ENCODE measurements at places on chromosomes 12 and 14.

- DNase-seq = no peak
These were observed 16.6 kb upstream of the TEX22 start for GRCh38 chr14:105381446-105382342.

DNA sequence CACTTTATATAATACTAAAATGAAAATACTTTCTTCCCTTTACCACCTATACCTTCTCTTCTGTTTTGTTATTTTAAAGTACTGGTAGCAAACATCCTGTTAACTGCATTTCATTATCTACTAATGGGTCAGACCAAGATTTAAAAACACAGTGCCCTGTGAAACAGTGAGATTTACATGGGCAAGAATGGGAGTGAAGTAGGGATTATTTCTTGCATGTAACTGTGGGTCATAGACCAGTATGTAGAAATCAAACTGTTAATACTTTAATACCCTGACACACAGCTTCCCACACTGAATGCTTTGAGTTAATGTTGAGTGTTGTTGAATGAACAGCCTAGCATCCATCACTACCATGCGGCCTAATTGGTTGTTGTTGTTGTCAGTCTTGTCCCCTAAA lies 61.6 kb downstream of the PLEKHA5 start:
- DNase-seq = no peak

DNA sequence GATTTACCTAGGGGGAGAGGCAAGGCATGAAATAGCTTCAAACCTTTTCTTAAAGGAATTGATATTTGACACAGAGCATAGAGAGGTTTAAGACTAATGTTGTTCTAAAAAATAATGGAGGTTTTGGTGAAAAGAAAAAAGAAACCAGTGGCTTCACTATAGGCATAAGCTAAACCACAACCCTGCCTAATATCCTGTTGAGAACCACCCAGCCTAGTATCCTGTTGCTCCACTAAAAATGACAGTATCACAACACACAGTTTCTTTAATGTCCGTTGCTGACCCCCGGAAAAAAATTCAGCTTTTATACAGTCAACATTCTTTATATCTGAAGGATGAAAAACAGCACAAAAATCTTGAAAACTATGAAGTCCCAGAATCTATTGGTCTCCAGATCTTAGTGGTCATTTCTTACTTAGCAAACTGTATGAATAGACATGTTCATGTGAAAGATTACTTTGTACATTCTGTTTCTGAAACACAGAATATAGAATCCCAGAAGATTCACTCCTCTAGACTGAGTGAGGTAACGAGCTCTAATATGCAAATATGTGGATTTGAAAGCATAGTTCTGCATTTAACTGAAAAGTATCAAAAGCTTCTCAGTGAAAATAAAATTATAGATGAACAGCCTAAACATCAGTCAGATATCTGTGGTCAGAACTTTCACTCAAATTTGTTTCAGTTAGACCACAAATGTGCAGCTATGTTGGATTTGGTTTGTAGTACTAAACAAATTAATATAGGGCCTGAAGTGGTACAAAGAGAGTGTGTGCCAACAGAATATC lies 40.5 kb downstream of the GALC start:
- DNase-seq = no peak

- DNase-seq = no peak
These were observed 4.0 kb downstream of the MYL2 start for GRCh38 chr12:110916295-110916875.

DNA sequence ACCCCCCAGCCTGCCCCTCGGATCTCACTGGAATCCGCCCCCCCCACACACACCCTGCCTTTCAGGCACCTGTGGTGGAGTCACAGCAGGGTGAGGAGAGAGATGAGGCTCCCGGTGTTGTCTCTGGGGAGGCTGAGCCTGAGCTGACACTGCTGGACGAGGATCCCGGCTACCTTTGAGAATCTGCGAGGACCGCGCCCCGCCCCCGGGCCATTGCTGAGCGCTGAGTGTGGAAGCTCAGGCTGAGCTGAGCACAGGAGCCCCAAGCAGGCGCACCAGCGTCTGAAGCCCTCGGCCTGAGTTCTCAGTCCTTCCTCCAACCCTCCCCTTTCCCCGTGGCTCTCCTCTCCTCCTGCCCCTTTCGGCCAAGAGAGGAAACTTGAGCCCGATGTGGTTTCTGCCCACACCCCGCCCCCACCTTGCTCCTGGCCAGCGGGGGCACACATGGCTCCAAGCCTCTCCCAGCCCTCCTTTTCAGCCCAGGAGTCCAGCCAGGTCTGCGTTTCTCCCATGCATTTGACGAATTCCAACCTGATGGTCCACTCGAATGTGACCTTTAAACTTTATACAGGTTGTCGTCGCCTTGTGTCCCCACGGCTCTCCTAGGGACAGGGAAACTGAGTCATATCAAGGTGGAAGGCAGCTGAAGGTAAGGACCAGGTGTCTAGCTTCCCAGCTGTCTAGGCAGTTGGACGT lies at the start of gene NFE2:
NFE2 (minus strand) TSS at position 284 of the 696 bp plus-strand sequence. CDS start 5,767 bp downstream, outside the sequence.
- no peak for DNase-seq

- no peak for DNase-seq
These were observed 216.5 kb downstream of the C12orf50 start for GRCh38 chr12:87812681-87813080.

DNA sequence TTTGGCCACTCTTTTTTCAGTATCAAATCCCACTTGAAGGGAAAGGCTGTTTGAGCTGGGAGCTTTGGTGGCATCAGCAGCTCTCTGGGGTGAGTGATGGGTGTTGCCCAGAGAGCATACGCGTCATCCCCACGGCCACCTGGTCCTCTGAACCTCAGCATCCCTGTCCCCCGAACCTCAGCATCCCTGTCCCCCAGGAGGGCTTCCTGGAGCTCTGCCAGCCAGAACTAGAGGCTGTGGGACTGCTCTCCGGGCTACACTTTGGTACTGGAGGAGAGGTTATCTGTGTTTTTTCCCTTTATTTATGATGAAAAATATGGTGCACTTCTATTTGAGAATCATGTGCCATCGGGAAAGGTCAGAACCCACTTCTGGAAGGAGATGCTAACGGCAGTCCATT lies 131.5 kb upstream of the RTL1 start:
- DNase-seq = no peak

DNA sequence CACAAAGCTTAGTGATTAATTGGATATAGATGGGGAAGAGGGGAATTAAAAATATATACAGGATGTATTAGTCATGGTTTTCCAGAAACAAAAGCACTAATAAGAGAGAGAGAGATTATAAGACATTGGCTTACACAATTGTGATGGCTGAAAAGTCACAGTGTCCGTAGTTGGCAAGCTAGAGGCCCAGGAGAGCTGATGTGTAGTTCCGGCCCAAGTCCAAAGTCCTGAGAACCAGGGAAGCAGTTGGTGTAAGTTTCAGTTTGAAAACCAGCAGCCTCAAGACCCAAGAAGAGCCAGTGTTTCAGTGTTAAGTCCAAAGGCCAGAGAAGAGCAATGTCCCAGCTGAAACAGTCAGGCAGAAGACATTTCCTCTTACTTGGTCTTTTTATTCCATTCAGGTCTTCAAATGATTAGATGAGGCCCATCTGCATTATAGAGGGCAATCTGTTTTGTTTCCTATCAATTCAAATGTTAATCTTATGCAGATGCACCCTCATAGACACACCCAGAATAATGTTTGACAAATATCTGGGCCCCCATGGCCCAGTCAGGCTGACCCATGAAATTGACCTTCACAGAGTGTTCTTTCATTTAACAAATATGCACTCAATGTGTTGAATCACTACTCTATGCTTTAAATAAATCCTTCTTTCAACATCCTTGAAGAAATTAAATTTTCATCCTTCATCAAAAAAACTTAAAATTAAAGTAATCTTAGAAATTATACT lies 67.2 kb upstream of the DIO2 start:
- no peak for DNase-seq

DNA sequence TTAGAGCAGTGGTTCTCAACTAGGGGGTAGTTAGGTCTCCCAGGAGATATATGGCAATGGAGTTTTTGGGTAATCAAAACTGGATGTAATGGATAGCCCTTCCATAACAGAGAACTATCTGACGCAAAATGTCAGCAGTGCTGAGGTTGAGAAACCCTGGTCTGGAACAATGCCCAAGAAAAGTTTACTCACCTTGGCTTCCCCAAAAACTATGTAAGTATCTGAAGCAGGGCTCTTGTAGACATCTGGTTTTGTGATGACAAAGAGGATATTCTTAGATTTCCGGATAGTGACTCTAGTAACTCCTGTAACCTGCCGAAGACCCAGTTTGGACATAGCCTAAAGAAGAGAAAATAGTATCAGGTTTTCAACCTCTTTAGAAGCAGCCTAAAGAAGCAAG lies 11.8 kb downstream of the NACA start:
- no peak for DNase-seq

DNA sequence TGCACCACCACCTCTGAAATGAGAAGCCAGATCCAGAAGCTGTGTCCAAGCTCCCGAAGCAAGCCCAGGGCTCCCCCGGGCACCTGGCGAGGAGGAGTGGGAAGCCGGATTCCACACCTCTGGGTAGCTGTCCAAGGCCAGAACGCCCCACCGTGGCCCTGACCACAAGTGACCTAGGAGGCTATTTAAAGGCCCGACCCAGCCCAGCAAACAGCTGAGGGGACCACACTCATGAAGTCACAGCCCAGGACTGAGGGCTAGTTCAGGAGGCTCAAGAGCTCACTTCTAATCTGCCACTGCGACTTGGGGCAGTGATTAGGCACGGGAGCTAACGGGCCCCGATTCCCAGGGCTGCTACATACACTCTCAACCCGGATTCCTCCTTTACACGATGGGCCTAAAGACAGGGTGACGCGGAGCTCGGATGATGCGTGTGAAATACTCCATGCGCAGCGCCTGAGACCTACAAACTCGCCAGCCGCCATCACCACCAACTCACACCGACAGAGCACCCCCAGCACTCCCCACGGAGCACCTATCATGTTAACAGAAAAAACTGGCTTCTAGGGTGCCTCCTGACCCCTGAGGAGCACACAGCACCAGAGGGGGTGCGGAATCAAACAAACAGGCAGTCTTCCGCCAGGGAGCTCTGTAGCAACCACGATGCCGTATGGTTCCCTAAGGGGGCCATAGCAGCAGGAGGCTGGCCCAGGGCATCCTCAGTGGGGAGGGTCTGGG lies 84.0 kb upstream of the GPR68 start:
- no peak for DNase-seq

DNA sequence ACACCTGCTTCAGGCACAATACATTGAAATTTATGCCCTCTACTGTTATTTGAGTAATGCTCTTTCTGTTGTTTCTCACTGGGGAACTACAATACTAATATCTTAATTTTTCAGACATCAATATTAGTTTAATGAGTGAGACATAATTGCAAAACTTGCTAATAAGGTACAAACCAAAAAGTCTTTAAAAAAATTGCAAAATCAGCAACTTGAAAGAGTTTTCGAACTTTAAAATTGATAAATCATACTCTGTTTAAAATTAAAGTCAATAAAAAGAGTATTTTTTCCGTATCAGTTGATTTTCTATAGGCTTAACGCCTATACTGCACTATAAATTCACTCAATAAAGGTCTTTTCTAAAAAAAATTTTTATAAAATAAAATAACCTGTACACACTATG lies 1735.9 kb upstream of the SEL1L start:
- DNase-seq = no peak

DNA sequence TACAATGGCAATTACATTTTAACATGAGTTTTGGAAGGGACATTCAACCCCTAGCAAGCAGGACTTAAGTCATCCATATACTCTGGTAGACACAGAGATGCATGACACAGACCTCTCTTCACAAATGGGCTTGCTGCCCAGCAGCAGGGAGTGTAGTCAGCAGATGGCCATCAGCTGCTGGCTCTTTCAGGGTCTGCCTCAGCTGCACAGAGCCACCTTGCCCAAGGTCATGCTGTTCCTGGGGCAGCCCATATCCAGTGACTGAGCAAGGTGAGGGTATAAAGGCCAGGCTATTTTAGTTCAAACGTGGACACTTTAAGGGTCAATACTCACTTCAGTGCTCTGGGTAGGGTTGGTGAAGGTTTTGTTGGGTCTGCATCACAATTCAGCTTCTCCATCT lies 58.3 kb upstream of the JDP2 start:
- no peak for DNase-seq

DNA sequence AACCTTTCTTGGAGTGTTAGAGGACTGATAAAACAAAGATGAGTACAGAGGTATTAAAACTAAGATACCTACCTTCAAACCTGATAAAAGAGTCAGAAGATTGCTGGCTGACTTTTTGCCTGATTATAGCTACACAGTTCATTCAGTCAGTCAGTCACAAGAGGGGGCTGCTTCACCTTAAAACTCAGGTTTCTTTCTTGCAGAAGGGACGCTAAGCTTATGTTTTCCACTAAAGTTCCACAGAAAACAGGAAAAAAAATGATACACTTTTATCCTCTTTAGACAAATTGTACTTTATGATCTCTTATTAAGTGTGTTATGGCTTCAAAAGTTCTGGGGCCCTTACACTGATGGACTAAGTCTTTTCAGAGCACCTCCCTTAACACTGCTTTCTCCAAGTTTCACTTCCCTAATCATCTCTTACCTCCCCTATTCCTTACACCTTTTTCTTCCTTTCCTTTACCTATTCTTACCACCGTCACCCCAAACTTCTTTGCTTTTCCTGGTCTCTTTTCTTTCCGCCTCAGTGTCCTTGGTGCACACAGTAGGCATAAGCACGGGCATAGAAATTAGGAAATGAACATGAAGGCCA lies 448.7 kb upstream of the OR4E1 start:
- DNase-seq = no peak

GRCh38 chr12:129887101-129887500 lies 16.7 kb downstream of the TMEM132D start:
- no peak for DNase-seq

- DNase-seq = no peak
These were observed 53.7 kb downstream of the RNF34 start for GRCh38 chr12:121453629-121454028.

Data from effector CD8-positive, alpha-beta T cell (primary cell).